ENCODE measurements at places on chromosomes 2 and 18.
A peak's percentile ranks its signal among the peaks of the same experiment; 100 is the strongest.

DNA sequence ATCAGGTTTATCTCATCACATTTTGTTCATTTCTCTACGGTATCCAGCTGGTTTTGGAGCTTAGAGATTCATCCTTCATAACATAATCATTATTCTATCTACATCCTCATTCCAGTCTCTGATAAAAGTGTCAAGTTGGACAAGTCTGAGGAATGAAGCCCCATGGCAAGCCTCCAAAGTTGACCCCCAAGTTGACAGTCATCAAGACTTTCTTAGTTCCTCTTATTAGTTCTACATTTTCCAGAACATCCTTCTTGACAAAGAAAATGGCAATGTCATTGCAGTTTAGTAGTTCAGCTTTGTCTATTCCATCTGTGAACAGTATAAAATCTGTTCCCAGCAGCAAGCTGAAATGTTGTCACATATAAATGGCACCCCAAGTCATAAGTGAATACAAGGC is 4.5 kb upstream of the TMSB10 start:
- no peak for DNase-seq

GRCh38 chr2:1889099-1889650 is 144.9 kb upstream of the PXDN start:
- DNase-seq, result no peak

DNA sequence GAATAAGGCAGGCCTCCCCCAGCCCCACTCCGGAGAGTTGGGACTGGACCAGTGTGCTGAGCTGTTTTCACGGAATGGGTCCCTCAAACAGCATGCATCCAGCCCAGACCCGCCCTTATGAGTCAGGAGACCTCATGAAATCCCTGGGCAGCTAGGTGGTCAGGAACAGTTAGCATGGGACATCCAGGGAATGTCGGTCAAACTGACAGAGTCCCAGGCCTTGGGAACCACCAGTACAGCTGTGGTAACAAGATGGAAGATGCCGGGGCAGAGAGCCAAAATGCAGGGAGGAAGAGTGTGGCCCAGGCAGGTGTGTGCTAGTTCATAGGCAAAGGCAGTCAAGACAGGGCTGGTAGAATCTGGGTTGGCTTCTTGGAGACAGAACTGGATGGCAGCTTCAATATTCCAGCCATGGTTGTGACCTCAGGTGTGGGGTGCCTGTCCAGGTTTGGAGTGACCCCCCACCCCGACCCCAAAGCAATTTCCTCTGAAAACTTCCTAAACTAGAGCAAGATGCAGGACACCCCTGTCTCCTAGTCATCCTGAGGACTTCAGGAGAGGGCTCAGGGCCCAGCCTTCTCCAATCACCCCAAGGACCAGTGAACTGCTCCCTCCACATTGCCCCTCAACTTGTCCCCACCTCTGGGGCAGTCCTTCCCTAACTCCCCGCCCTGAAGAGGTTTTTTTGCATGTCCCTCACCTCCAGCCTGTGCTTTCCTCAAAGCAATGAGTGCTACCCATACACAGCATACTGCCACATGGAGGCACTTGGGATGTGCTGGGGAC is 46.5 kb downstream of the KCNIP3 start:
- no peak for DNase-seq

DNA sequence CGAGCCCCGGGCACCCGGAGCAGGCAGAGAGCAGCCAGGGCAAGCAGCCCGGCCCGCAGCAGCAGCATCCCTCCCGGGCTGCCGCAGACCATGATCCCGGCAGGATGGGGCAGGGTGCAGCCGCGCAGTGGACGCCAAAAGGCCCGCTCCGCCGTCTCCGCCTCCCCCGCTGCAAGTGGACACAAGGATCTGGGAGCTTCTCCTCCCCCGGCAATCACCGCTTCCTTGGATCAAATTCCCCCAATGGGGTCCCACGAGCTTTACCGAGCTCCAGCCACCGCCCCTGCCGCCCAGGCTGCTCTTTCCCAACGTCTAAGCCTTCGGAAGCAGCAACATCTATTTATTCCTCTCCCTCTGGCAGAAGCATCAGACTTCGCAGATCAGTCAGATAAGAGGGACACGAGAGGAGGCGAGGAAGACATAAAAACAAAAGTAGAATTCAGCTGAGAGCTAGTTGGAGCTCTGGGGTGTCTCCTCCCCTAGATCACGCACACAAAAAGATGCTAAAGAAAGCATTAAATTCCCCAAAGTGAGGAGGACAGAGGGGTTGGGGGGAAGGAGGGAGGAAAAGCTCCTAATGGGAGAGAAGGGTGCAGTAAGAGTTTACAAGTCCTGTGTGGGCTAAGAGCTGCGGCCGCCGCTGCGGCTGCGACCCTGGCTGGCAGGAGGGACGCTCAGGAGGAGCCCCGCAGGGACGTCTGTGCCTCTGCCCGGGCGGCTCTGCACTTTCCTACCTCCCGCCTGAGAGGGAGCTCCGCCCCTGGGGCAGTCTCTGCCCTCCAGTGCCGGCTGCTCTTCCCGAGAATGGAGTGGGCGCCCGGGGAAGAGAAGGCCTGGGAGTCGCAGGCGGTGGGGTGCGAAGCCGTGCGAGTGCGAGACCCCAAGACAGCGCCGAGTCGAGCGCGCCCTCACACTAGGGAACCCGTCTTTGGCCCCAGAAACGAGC is at the start of gene FRZB:
TSS of gene FRZB (minus strand) at position 177 of the 946 bp plus-strand sequence. CDS start at position 92, 85 bp downstream.
- peak; percentile 89 for DNase-seq

- no peak for DNase-seq
Observed at GRCh38 chr2:99925960-99926359, 216.4 kb downstream of the AFF3 start.
